CD8-positive, alpha-beta T cell (primary cell): ENCODE measurements at places on chromosomes 7 and 10. TPM values are rescaled to one million over a fixed set of nuclear protein-coding genes. Genes with fewer than 3 reads are reported as not detected.

DNA sequence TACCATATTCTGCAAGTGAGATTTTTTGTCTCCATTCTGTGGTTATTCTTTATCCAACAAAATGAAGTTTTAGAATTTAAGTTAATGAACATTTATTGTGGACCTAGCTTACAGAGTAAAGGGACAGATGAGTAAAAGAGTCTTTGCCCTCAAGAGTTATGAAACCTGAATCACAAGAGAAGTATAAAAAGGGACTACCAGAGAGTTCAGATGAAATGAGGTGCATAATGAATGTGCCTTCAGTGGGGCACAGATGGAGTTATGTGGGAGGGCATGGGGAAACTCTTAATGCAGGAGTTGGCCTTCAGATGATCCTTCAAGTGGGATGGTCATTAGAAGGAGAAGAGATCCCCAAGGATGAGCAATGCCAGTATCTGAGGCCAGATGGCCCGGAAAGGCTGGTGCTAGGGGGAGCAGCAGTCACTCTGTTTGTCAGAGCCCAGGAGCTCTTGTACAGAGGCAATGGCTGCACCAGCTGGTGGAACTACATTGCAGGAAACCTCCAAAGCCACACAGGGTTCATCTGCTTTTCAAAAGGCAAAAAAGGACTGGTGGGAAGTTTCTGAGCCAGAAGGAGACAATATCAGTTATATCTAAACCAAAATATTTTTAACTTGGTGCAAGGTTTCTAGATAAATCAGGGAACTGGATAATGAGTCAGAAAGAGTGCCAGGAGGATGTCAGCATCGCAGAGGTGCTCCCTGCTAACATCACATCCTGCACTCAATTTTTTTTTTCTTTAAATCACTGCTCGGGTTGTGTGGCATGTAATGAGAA, 162.0 kb downstream of the KLF6 start:
- DNase-seq: no peak

DNA sequence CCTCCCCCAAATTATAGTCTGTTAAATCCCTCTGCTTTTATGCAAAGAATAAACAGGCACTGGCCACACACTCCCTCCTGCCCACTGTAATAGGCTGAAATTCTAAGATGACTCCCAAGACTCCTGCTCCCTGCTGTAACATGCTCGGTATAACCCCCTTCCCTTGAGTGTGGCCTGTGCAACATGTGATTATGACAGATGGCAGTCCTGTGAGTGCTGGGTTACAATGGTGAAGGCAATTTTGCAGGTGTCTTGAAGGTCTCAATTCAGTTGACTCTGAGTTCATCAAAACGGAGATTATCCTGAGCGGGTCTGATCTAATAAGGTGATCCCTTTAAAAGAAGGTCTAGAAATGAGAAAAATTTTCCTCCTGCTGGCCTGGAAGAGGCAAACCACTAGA, 55.9 kb downstream of the CREB3L2 start:
- DNase-seq: no peak

Gene RPEL1
- not detected for total RNA-seq

DNA sequence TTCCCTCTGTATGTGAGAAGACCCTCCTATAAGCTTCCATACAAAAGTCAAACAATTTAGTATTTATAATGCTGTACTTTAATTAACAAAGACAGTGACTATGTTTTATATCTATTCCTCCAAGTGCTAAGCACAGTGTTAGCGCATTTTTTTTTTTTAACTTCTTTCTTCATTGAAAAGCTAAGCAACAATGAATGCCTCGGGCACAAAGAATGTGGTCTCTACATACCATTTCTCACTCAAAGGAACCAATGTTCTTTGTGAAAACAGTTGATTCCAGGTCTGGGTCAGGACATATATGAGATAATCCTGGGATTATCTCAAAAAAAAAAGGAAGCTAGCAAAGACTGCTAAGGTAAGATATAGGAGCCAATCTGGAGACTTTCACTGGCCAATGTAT, 26.2 kb upstream of the REEP3 start:
- DNase-seq: no peak

DNA sequence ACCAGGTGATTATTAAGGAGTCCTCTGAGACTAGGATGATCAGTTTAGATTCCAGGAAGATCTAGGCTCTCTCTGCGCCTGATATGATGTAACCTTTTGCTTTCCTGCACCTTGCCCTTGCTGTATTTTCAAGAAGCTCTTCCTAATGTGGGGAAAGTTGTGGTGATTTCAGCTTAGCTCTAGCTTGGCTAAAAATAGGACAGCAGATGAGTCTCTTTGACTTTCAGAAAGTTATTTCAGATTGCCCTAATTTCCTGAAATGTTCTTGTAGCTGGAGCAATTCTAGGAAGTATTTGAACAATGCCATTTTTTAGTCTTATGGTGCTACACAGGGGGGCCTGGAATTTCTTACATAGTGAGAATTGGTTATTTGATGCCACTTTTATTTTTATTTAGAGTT, 3.8 kb downstream of the LCOR start:
- DNase-seq: no peak

- peak; percentile 66 for DNase-seq
These were observed 41.1 kb downstream of the INSIG1 start for GRCh38 chr7:155338632-155339320.

- no peak for DNase-seq
These were observed 123.3 kb upstream of the GHITM start for GRCh38 chr10:84015877-84016595.

Gene TLX1
- not detected for total RNA-seq

DNA sequence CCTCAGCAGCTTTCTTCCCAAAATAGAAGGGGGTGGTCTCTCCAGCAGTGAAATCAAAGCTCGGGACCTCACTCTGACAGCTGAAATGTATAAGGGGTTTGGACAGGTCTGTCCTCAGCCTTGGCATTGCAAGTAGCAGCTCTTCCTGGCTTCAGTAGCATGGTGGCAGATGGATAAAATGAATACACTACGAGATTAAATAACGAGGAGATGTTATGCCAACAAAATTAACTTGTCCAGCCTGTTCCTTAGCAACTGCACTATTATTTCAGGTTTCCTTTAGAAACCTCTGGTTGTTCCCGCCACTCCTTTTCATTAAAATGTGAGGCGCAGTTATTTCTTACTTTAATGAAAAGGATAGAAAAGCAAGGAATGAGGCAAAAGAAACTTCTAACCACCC, 24.9 kb downstream of the PRLHR start:
- DNase-seq: no peak

- no peak for DNase-seq
These were observed 95.1 kb downstream of the ETV1 start for GRCh38 chr7:13894377-13894776.
